ENCODE measurements at places on chromosomes 12 and 14.

- DNase-seq = no peak
These were observed 16.0 kb upstream of the LRP6 start for GRCh38 chr12:12282761-12283425.

- DNase-seq = no peak
These were observed 4.1 kb downstream of the CMAS start for GRCh38 chr12:22050078-22050477.

DNA sequence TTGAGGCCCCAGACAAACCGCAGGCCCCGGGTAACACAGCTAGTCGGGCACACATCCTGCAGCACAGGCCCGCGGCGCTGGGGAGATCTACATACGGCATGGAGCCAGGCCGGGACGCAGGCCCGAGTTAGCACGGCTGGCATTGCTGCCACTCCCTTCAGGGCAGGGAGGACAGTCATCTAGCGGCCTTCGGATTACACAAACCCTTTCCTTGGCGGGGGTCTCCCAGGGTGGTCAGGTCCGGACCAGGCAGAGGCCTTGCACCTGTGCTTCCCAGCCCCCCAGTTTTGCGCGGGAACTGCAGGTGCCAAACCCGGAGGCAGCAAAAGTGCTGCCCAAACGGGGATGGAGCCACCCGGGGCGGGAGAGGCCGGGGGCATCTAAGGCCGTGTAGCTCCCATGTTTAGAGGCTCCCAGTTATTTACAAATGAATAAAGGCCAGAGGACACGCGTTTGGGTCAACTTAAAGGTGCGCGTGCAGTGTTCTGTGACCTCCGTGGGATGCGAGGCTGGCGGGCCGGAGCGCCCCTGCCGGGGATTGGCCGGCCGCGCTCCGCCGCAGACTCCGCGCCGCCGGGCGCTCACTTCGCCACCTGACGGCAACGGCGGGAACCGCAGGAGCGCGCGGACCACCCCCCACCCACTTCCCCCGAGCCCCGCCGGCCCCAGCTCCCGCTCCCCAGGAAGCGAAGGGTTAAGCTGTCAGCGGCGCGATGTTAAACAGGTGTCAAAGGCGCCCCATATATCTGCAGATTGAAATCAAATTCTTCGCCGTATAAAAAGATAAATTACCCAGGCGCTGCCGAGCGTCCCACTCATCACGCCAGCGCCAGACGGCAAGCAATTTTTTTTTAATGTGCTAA is 18.1 kb downstream of the VSX2 start:
- DNase-seq = no peak

DNA sequence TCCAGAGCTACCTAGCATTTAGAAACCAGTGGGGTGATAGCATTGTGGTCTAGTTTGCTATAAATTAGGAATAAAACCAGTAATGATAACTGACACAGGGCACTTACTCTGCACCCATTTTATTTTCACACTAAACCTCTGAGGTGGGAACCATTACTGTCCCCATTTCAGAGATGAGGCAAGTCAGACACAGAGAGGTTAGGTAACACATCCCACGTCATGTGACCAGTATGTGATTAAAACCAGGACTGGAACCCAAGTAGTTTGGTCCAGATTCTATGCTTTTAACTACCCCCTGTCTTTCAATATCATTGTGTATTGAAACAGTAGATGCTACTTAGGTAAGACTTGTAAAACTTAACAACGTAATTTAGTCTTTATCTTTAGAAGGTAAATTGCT is 110.2 kb downstream of the PLXNC1 start:
- DNase-seq = no peak

DNA sequence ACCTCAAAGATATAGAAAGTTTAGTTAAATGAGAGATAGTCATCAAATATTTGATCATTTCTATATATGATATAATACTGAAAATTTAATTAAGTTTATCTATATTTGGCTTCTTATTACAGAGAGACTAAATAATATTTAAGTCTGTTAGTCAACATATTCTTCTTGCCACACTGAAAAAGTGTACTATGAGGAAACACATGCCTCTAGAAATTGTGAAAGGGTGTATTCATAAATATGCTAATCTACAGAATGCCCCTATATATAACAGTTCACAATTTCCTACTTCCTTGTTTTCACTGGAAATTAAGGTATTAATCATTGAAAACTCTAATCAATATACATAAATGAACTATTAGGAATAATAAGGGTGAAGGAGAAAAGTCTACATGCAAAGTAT is 31.4 kb upstream of the ETV6 start:
- no peak for DNase-seq

DNA sequence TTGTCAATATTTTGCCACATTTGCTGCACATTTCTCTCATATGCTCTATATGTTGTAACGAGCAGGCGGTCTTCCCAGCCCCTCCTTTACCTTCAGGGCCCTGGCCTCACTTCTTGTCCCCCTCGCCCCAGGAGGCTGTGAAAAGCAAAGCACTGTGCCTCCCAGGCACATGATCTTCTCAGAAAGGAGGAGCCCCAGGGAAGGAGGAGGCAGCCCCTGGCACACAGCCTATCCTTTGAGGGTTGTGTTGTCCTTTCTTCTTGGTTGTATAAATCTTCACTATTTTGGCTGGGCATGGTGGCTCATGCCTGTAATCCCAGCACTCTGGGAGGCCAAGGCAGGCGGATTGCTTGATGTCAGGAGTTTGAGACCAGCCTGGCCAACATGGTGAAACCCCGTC is 77.0 kb downstream of the PPP2R5C start:
- DNase-seq = no peak

DNA sequence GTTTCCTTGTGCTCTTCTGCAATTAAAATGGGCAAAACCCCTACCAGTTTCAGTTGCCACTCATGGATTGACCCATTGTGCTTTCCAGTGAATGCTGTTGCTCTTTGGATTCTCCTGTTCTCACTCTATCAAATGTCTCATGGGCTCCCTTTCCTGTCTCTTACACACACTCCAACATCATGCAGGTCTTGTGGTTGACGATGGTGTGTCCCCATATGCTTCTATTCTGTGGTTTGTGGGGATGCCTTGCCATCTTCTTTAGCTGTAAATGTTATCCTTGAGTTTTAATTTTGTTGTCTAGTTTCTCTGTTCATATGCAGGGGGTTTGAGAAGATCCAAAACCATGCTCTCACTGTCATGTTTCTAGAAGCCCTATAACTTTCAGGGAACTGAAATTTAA is 31.9 kb upstream of the FBXO34 start:
- DNase-seq = no peak

- no peak for DNase-seq
These were observed 592 bp upstream of the USP15 start for GRCh38 chr12:62259631-62259992.

DNA sequence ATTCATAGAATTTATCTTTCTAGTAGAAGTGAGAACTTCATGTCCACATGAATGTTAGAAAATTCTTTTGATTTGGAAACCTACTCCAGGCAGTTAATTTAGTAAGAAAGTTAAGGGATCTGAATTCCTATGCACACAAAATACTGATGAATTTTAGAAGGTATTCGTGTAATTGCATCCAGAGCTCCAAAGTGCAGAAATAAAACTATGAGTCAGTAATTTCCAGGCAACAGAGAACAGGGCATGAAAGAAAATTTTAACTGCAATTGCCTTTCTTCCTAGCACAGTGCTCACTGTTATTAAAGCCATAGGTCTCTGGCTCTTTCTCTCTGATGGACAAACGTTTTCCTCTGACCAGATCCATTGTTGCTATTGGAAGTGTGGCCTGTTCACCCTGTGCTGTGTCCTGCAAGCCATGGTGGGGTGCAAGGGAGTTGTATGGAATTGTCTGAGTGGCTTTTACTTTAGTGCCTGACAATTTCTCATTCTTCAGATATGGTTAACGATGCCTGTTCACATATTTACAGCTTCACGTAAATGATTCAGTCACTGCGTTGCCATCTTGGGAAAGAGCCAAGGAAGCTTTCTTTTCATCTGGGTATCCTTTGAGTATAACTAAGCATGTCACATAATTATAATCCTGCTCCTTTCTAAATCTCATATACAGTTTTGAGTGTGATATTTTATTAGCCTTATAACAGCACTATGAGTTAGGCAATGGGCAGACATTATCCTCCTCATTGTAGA is 145.1 kb downstream of the ACSS3 start:
- DNase-seq = no peak

DNA sequence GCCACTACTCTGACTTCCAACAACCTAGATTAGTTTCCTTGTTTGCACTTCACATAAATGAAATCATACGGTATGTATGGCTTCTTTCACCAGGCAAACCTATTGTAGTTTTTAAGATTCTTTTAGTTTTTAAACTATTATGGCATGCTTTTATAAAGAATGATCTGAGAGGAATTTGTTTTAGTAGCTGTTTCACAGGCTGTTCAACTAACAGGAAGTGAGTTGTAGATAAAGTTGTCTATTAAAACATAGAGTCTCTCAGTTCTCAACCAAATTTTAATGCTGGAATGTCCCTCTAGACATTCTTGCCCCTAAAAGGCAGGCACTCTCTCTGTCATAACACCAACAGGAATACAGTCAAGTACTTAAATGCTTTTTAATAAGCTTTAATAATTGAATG is 102.7 kb upstream of the DACT1 start:
- DNase-seq = no peak
